ENCODE measurements at places on chromosomes 4 and X. TPM values are rescaled to one million over a fixed set of nuclear protein-coding genes. Genes with fewer than 3 reads are reported as not detected.

The GSX2 gene
- polyA plus RNA-seq = not detected

The RPS6KA6 gene
- polyA plus RNA-seq = 0.41 TPM

The SPATA4 gene
- 1.1 TPM for polyA plus RNA-seq

The RADX gene
- polyA plus RNA-seq = 5.2 TPM

The LINC00632 gene
- 8.5 TPM for polyA plus RNA-seq

The DHRSX gene
- polyA plus RNA-seq = 17.5 TPM

The PRR27 gene
- polyA plus RNA-seq = not detected

The TCEANC gene
- 2.2 TPM for polyA plus RNA-seq

The TEX13B gene
- not detected for polyA plus RNA-seq

The SMPX gene
- not detected for polyA plus RNA-seq

The NPFFR2 gene
- polyA plus RNA-seq = not detected

The ZNF732 gene
- not detected for polyA plus RNA-seq

The RTL9 gene
- polyA plus RNA-seq = 0.02 TPM

The PHEX gene
- 0.59 TPM for polyA plus RNA-seq

Measured in lung (tissue), 17 donors.